Upper lobe of right lung (tissue), 1 donor: ENCODE measurements at places on chromosomes 12 and 14. TPM values are rescaled to one million over a fixed set of nuclear protein-coding genes. Genes with fewer than 3 reads are reported as not detected.

DNA sequence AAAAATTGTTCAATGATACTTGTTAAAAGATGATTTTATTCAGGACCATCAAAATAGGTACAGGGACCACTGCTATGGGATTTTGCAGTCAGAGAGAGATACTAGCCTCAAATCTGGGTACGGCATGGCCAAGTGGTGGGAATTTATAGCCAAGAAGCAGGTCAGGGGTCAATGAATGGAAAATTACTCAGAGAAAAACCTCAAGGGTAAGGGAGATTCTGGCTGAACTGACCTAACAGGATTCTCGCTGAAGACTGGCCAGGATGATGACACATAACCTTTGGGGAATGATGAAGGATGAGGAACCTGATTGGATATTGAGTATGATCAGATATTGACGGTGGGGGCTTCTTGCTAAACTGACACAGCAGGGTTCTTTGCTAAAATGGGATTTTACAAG lies 32.7 kb downstream of the DEPDC4 start:
- DNase-seq: no peak
- H3K27me3 ChIP-seq: no peaks in the 10 kb centered on the region
- H3K4me3 ChIP-seq: no peak overlapping the region

GRCh38 chr14:26200687-26201086 lies 397.1 kb downstream of the NOVA1 start:
- H3K36me3 ChIP-seq: no peaks in the 10 kb centered on the region
- no peak for DNase-seq
- H3K27ac ChIP-seq: no peak overlapping the region
- H3K4me3 ChIP-seq: no peak overlapping the region
- peaks cover 10% of the 10 kb centered on the region for H3K27me3 ChIP-seq

DNA sequence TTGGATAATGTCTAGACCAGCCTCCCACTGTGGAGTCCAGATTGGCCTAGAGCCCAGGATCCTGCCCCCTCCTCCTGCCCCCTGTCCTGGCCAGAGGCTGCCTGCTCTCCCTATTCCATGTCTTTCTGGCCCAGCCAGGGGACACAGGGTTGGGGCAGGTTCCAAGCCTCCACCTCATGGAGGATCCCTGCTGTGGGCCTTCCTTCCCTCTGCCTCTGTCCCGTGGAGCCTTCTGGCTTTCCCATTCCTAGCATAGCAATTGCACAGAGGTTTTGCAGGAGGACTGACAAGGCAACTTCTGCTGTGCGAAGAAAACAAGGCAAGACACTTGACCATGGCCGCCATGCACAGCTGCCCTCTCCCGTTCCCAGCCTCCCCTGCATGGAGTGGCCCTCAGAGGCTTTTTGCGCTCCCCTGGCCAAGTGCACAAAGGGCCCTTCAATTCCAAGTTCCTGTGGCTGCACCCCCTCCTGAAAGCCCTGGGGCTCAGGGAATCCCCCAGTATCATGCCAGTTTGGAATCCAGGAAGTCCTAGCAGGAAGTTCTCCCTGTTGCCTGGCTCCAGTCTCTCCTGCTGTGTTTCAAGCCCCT lies 42.1 kb downstream of the KRT80 start:
- H3K4me1 ChIP-seq: peaks cover 50% of the 10 kb centered on the region
- H3K27ac ChIP-seq: peak overlapping the region; percentile 89
- peaks cover 4% of the 10 kb centered on the region for H3K27me3 ChIP-seq
- no peaks in the 10 kb centered on the region for H3K36me3 ChIP-seq

Gene NTS
- 0.32 TPM for total RNA-seq

GRCh38 chr12:128745772-128746689 lies 77.7 kb downstream of the SLC15A4 start:
- no peaks in the 10 kb centered on the region for H3K36me3 ChIP-seq
- DNase-seq: no peak

Gene ENDOU
- 0.32 TPM for total RNA-seq
